Glutamatergic neuron (in vitro differentiated cells): ENCODE measurements at places on chromosomes 11 and 22. TPM values are rescaled to one million over a fixed set of nuclear protein-coding genes. Genes with fewer than 3 reads are reported as not detected.

The TECTA gene
- 2.9 TPM for total RNA-seq

The ALDH3B2 gene
- not detected for total RNA-seq

The GAL gene
- total RNA-seq, result 37.6 TPM

The DBX1 gene
- 0.29 TPM for total RNA-seq

The NNMT gene
- 3.4 TPM for total RNA-seq

The MS4A7 gene
- not detected for total RNA-seq

The ROBO4 gene
- not detected for total RNA-seq
